Common myeloid progenitor, CD34-positive (primary cell): ENCODE measurements at places on chromosomes 2 and 18.
A peak's percentile ranks its signal among the peaks of the same experiment; 100 is the strongest.

- DNase-seq = no peak
These were observed 15.6 kb upstream of the INO80C start for GRCh38 chr18:35513181-35513936.

DNA sequence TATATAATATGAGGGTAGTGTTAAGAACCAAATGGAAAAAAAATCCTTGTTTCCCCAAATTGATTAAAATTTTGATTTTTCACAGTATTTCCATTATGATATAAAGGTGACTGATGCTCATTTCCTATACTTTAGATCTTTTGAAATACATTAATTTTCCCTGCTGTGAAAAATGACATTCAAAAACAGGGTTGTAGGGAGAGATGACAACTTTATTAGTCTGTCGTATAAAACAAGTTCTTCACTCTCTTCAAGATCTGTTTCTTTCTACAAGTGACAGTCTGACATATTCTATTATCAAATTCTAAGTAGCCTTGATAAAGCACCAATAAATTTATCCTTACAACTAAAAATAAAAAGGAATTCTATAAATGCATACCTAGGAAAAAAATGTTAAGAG is 45.3 kb upstream of the VWC2L start:
- DNase-seq = no peak

- no peak for DNase-seq
These were observed 392.8 kb downstream of the TRIB2 start for GRCh38 chr2:13109516-13109915.

DNA sequence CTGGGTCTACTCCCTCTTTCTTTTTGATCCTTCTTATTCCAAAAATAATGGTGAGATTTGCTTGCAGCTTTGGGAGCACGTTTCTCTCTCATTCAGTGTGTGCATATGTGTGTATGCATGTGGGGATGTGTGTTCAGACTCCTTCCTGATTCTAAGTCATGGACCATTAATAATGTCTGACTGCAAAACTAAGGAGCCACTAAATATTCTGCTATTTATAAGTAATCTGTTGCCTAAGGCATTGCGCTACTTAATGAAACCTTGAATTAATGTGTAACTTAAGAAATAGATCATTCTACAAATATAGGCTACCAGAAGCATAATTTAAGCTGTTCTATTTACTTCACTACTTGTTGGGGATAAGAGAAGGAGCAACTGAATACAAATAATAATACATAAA is 182.1 kb downstream of the TFCP2L1 start:
- DNase-seq = no peak

DNA sequence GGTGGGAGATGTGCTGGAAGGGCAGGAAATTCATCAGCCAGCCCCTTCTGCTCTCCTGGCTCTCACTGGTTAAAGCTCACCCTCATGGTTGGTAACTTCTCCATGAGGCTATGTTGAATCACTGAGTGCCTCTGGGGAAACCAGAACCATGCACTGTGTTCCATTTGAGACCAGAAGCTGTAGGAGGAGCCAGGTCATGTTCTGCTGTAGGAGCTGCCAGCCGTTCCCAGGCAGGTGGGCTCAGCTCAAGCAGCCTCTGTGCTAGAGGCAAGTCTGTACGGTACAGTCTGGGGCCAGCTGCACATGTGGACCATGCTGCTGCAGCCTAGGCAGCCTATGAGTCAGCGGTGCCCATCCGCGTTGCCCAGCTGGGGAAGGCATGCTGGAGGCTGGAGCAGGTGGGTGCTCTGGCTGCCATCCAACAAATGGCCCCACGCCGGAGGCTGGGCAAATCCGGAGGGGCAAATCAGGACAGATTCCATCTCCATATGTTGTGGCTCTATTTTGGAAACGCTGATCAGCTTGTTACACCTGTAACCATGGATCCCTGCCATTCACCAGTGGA is 22.0 kb upstream of the KCNF1 start:
- DNase-seq = no peak

DNA sequence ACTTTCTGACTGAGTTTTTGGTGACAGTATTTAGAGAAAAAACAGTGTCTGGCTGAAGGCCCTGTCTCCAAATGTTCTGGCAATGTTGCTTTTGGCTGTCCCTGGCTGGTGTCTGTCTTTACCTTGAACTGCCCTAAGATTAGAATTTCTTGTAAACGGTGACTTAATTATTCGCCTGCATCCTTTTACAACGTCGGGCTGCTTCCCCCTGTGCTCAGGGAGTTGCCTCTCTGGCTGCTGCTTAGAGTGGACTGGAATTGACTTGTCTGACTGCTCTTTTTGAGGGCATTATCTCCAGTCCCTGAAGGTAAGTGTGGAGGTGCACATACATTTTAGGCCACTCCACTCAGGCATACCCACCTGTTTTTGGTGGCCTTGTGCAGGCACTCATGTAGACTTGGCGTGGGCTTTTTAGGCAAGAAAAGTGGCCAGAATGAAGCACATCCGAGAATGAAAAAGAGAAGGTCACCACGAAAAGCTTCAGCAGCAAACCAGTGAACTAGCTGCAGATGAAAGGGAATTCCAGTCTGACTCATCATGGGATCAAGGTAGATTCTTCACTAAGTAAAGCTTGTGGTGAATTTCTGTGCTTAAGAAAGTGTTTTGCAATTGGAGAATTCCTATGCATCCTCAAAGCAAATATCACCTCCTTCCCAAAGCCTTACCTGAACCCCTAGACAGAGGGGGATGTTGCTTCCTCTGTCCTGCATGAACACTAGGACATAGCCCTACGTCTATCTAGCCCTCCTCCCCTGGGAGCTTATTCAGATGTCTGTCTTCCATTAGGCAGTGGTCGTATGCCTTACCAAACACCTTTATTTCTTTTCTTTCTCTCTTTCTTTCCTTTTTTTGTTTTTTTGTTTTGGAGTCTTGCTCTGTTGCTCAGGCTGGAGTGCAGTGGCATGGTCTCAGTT is 230.3 kb upstream of the TRIB2 start:
- no peak for DNase-seq

- peak; percentile 7 for DNase-seq
These were observed 104.6 kb downstream of the PTPN4 start for GRCh38 chr2:119864318-119864717.

DNA sequence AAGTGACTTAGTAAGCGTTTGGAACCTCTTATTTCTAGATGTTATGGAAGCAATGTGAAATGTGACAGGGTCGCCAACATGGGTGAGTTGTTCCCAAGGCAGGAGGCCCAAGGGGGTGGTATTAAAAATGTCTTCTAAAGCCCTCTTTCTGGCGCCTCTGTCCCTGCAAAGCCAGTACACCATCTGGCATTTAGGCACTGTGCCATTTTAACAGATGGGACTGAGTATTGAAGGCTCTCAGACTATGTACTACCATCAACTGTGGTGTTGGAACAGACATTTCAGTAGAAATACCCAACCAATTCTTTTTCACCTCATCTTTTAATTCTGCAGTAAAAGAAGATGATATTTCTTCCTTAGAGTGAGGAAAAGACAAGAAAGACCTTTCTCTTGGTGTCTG is 384.5 kb upstream of the MMADHC start:
- DNase-seq = no peak

- DNase-seq = no peak
These were observed 6.7 kb upstream of the PARD6G start for GRCh38 chr18:80253871-80254492.

DNA sequence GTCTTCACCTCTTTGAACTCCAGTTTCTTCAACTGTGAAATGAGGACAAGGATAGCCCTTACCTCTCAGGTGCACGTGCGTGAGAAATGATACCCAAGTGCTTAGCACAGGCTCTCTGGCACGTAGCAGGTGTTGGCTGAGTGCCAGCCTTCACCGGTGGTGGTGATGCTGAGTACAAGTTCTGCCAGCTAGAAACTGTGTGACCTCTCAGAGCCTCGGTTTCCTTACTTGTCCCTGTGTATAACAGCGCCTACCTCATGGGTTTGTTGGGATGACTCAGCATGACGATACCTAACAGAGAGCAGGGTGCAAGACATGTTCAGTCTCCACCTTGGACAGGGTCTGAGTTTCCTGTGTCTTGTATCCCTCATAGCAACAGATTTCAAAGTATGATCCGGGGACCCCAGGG is 205.1 kb downstream of the TNS1 start:
- DNase-seq = peak; percentile 32

DNA sequence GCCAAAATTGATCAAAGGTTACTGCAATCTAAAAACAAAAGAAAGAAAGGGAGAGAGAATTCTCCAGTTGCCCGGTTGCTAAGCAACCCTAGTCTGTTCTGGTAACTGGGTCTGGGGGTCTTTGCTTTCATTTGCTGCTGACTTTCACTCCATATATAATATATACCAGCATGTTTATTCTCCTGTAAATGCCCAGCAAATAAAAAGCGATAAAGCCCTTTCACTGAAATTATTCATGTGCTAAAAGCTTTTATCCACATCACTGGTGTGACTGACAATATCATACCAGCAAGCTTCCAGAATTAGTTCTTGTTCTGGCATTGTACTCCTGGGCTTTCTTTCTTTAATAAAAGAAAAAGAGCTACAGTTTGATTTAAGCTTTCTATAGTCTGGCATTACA is 75.5 kb upstream of the ST8SIA3 start:
- no peak for DNase-seq

DNA sequence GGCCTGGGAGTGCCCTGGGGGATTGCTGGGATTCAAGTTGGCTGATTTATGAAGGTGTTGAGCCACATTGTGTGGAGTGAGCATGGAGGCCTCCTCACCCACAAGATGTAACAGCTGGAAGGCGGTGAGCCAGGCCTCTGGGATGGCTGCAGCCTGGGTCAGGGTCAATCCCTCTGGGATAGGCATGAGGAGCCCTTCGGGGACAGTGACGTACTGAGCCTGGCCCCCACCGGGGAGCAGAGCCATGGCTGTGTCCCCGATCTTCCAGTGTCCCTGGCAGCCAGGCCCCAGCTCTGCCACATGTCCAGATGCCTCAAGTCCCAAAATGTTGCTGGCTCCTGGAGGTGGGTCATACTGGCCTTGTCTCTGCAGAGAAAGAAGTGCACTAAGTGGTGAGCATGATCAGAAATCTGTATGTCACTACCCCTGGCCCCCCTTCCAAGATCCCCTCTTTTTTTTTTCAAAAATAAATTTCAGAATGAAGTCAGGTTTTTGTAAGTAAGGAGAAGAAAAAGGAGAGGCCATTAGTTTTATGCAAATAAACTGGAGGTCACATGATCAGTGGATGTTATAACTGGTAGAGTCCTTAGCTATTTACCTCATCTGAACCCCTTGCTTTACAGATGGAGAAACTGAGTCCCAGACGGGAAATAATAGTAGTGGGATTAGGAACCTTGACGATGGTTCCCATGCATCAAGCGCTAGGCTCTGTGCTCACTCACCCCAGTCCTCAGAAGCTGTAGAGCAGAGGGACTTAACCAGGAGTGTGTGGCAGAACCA is 1.7 kb downstream of the TP53I3 start:
- no peak for DNase-seq

DNA sequence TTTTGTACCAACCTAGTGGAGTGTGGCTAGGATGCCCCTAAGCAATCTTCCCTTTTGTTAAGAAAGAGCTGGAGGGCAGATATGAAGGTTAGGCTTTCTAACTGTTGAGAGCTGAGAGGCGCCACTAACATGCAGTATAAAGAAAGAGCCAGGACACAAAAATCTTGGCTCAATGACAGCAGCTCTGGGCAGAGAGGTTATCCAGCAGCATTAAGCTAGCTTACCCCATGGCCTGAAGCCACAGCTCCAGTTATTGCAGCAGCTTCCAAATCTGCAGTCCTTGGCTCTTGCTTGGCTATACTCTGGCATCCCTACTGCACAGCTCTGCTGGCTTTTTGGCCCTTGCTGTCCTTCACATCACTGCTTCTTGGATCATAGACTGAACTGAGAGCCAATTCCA is 213.4 kb downstream of the GPD2 start:
- no peak for DNase-seq
